HCT116 (cell line): ENCODE measurements at places on chromosomes 6 and 20.
A peak's percentile ranks its signal among the peaks of the same experiment; 100 is the strongest.

DNA sequence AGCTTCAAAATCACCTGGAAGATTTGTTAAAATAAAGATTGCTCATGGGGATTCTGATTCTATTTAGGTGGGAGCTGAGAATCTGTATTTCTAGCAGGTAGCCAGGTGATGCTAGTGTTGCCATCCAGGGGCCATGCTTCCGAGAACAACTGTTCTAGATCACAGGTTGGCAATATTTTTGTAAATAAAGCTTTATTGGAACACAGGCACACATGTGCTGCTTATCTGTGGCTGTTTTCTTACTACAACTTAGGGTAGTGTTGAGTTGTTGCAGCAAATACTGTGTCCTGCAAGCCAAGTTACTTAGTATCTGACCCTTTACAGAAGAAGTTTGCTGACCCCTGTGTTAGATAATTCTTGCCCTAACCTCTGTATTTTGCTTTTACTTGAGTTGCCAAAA, 12.0 kb downstream of the CENPW start:
- H3K4me3 ChIP-seq = no peak overlapping the region
- H3K36me3 ChIP-seq = no peaks in the 10 kb centered on the region
- DNase-seq = no peak
- no peak overlapping the region for H3K27ac ChIP-seq

DNA sequence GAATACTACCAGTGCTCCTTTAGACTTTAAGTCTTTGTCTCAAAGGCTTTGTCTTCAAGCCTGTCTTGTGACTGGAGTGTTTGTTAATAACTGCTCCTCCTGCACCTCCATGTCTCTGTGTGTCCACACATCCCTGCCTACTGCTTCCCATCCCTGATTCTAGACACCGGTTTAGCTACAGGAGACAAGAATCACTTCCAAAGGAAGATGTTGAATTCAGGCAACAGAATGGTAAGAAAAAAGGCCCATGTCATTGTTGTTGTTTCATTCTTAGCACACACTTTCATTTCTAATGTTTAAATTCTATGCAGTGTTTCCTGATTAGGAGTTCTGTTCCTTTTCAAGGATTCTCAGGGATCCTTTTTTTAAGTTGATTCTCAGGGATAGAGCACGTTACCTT, 293.6 kb upstream of the STXBP5 start:
- no peak for DNase-seq
- no peak overlapping the region for H3K27ac ChIP-seq
- no peaks in the 10 kb centered on the region for H3K27me3 ChIP-seq
- no peaks in the 10 kb centered on the region for H3K36me3 ChIP-seq
- H3K4me1 ChIP-seq = peaks cover 27% of the 10 kb centered on the region

- H3K27ac ChIP-seq = no peak overlapping the region
- no peaks in the 10 kb centered on the region for H3K27me3 ChIP-seq
- no peak overlapping the region for H3K4me3 ChIP-seq
- peaks cover 8% of the 10 kb centered on the region for H3K36me3 ChIP-seq
Observed at GRCh38 chr6:75620381-75621304, 19.0 kb downstream of the SENP6 start.

DNA sequence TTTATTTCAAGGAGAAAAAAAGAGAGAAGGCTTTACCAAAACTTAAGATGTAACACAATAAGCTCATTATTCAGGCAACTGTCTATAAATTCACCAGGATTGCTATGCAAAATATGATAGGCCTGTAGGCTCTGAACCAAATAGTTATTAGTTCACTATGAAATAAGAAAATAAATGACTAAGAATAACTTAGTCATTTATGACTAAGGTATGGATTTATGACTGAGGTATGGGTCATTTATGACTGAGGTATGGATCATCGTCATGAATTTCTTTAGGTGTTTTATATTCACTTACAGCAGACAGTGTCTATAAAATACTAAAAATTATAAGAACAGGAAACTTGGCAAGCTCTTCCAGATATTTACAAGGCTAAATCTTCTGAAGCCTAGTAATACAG, 52.1 kb upstream of the SNX9 start:
- no peak for DNase-seq
- H3K36me3 ChIP-seq = no peaks in the 10 kb centered on the region
- H3K4me3 ChIP-seq = no peak overlapping the region
- H3K27ac ChIP-seq = no peak overlapping the region
- peaks cover 23% of the 10 kb centered on the region for H3K4me1 ChIP-seq

GRCh38 chr6:73679009-73679408, 17.0 kb upstream of the CD109 start:
- no peak overlapping the region for H3K4me3 ChIP-seq
- no peaks in the 10 kb centered on the region for H3K36me3 ChIP-seq
- no peak for DNase-seq
- H3K27me3 ChIP-seq = no peaks in the 10 kb centered on the region

DNA sequence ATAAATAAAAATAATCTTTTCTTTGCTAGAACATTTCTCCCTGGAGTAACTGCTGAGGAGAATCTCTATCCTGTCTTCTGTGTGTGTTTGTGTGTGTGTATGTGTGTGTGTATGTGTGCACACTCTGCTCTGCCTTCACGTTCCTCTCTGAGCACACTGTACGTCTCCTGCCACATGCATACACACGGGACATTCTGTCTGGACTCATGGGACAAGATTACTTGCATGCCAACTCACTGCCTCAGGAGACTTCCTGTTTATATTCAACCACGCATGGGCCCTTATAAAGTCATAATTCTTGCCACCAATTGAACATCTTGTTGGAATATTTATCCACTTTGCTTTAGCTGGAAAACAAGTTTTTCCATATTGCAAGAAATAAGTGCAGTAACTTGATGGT, 930.6 kb downstream of the KIF16B start:
- no peak overlapping the region for H3K27ac ChIP-seq
- no peak overlapping the region for H3K4me3 ChIP-seq
- DNase-seq = no peak
- H3K27me3 ChIP-seq = no peaks in the 10 kb centered on the region

- H3K27ac ChIP-seq = no peak overlapping the region
- no peak for DNase-seq
- no peaks in the 10 kb centered on the region for H3K36me3 ChIP-seq
- H3K4me3 ChIP-seq = no peak overlapping the region
- no peaks in the 10 kb centered on the region for H3K4me1 ChIP-seq
Observed at GRCh38 chr6:170459451-170459850, 93.7 kb downstream of the PSMB1 start.

DNA sequence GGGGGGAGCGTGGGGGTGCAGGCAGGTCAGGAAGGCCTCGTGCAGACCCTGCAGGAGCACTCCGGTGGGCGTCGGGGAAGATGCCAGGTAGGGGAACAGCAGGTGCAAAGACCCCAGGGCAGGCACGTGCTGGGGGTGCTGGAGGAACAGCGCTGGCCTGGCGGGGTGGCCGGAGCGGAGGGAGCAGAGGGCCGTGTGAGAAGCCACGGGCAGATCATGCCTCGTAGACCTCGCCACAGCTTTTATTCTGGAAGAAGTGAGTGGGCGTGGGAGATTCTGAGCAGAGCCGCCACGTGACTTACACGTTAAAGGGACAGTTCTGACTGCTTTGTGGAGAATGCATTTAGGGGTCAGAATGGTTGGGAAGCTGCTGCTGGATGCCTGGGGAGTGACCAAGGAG, 9.3 kb downstream of the NTSR1 start:
- peak overlapping the region; percentile 12; the same call in 1 of the 2 replicates for H3K27ac ChIP-seq
- peaks cover 99% of the 10 kb centered on the region for H3K4me1 ChIP-seq
- H3K27me3 ChIP-seq = no peaks in the 10 kb centered on the region
- no peak for DNase-seq

- H3K27ac ChIP-seq = no peak overlapping the region
- H3K4me3 ChIP-seq = no peak overlapping the region
- no peaks in the 10 kb centered on the region for H3K36me3 ChIP-seq
- H3K4me1 ChIP-seq = no peaks in the 10 kb centered on the region
Observed at GRCh38 chr20:60046436-60046835, 88.2 kb downstream of the CDH26 start.

DNA sequence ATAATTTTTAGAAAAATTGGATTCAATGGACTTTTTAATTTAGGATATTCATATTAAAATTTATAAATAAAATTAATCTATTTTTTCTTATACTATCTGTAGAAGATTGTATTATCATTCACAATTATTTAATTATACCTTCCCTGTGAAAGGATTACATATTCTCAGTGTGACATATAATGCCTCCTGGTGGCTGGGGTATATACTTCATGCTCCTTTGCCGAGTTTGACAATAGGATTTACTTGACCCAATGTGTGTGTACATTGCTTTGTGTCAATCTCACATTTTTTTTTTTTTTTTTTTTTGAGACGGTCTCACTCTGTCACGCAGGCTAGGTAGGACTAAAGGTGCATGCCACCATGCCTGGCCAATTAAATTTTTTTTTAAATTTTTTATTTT, 230.0 kb upstream of the CHD6 start:
- H3K27me3 ChIP-seq = no peaks in the 10 kb centered on the region
- no peak for DNase-seq
- H3K36me3 ChIP-seq = no peaks in the 10 kb centered on the region
- no peak overlapping the region for H3K4me3 ChIP-seq
- no peaks in the 10 kb centered on the region for H3K4me1 ChIP-seq
- H3K27ac ChIP-seq = no peak overlapping the region

DNA sequence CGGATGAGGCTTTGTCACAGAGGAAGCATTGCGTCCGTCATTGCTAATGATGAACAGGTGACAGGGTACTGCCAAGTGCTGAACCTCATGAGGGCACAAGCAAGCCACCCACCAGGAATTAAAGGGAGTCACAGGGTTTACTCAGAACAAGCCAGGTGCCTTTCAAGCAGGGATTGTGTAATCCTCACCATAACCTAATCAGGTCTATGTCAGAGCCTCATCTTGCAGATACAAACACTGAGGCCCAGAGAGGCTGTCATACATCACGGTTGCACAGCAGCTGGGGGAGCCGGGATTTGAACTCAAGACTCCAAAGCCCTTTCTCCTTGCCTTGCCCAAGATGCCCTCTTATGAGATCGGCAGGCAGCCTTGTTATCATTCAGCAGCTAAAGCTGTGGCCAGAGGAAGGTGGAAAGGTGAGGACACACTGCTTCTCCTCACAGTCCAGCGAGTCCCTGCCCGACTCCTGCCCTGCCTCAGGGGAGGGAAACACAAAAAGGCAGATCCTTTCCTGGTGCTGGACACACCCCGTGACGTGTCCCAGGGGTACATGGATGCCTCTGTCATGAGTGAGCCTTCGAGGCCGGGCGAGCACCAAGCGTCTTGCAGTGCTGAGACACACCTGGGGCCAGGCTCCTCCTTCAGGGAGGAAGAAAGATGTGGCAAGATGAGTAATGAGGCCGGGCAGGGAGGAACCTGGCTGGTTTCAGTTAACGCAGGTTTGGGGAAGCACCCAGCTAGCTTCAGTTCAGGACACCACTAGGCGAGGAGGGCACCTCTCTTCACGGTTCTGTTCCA, 214.9 kb downstream of the LY86 start:
- peak overlapping the region; percentile 33 for H3K27ac ChIP-seq
- peaks cover 92% of the 10 kb centered on the region for H3K4me1 ChIP-seq
- H3K36me3 ChIP-seq = no peaks in the 10 kb centered on the region

DNA sequence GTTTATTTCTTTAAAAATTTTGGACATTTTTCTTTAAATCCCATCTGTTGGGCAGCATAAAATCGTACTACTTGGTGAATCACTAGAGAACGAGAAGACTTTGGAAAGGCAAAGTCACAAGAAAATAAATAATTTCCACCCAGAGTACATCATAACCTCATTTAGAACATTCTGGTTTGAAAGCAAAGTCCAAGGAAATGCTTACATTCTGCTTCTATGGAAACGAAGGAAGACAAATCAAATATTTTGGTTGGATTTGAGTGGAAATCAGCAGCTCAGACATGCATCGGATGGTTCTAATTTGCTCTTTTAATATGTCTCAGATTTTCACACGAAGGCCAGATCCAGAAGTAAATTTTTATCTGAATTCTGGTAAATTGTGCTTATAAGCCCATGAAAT, 60.7 kb upstream of the LTV1 start:
- DNase-seq = no peak
- no peak overlapping the region for H3K4me3 ChIP-seq
- H3K27ac ChIP-seq = no peak overlapping the region
- H3K27me3 ChIP-seq = no peaks in the 10 kb centered on the region

- no peaks in the 10 kb centered on the region for H3K36me3 ChIP-seq
- no peaks in the 10 kb centered on the region for H3K27me3 ChIP-seq
- DNase-seq = no peak
Observed at GRCh38 chr20:13278812-13279570, 57.9 kb downstream of the ISM1 start.

- no peak for DNase-seq
- H3K4me1 ChIP-seq = no peaks in the 10 kb centered on the region
- H3K27ac ChIP-seq = no peak overlapping the region
- no peak overlapping the region for H3K4me3 ChIP-seq
- H3K27me3 ChIP-seq = no peaks in the 10 kb centered on the region
Observed at GRCh38 chr6:130848945-130849344, 21.7 kb downstream of the SMLR1 start.

DNA sequence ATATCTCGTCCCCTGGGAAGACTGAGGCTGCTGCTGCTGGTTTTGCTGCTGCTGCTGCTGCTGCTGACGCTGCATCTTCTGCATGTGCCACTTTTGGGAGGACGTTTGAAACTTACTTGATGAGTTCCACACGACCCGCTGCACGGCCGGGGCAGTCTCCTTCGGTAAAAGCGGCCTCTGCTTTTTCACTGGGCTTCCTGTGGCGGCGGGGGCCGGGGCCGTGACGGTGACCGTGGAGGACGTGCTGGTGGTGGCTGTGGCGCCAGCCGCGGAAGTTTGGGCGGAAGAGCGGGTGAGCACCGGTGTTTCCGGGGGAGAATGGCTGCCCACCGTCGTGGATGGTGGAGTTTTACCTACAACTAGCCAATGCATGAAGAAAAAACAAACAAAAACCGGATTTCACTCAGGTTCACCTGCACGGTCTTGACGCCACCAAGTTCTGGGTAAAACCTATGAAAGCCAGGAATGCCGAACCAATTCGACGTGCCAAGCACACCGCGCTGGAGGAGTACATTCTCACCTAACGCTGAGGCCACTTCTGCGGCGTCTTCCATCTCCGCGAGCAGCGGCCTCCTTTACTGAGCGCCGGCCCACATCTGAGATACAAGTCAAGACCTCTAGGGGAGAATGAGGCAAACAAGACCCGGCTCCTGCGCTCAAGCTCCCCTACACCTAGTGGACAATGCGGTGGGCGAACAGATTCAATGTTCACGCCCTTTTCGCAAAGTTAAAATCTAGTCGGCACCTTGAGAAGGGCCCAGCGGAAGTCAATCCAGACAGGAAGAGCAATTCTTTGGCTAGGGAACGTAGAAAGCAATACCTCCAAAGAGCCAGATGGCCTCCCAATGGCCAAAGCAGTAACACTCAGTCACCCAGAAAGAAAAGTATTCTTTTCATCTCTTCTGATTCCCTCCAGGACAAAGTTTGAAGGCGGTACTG, 117.5 kb downstream of the ZMYND8 start:
- H3K27ac ChIP-seq = no peak overlapping the region
- H3K36me3 ChIP-seq = peaks cover 26% of the 10 kb centered on the region
- DNase-seq = no peak
- H3K4me1 ChIP-seq = no peaks in the 10 kb centered on the region
- H3K27me3 ChIP-seq = no peaks in the 10 kb centered on the region

- H3K27me3 ChIP-seq = peaks cover 12% of the 10 kb centered on the region; the same call in 1 of the 2 replicates
- no peak overlapping the region for H3K27ac ChIP-seq
- no peak overlapping the region for H3K4me3 ChIP-seq
- H3K4me1 ChIP-seq = no peaks in the 10 kb centered on the region
- no peaks in the 10 kb centered on the region for H3K36me3 ChIP-seq
Observed at GRCh38 chr6:71248878-71249544, 39.6 kb upstream of the OGFRL1 start.

- no peak for DNase-seq
- H3K36me3 ChIP-seq = no peaks in the 10 kb centered on the region
- no peaks in the 10 kb centered on the region for H3K4me1 ChIP-seq
- H3K4me3 ChIP-seq = no peak overlapping the region
- H3K27me3 ChIP-seq = peaks cover 5% of the 10 kb centered on the region; the same call in 1 of the 2 replicates
Observed at GRCh38 chr20:56323656-56324055, 35.1 kb upstream of the FAM210B start.
